ENCODE measurements at places on chromosomes 1 and 21.

DNA sequence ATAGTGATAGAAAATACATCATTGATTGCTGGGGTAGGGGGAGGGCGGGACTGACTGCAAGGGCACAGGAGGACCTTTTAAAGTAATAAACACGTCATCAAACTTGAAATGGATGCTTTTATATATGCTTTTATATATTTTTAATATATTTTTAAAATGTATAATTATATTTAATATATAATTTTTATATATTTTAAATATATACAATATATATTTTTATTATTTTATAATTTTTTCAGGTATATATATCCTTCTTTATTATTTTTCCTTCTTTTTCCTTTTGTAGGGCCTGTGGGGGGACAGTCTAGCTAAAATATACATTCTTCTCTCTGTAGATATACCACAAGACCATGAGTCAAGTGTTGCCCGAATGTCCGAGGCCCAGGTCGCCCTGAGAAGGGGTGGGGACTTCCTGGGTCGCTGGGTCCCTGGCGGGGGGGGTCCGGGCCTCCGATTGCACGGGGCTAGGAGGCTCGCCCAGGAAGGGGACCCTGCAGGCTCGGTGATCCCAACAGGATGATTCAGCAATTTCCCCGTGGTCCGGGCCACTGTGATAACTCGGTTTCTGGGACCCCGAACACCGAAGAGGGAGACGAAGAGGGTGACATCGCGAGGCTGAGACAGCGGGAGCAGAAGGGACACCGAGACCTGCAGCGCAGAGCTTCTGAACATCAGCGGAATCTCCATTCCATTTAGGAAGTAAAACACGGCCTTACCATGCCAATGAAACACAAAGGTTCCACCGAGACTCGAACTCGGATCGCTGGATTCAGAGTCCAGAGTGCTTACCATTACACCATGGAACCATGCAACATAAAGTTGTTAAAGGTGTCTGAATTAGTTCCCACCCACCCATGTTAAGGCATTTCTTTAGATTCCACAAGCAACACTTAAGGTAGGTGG lies 112.5 kb upstream of the NBPF11 start:
- DNase-seq, result no peak

DNA sequence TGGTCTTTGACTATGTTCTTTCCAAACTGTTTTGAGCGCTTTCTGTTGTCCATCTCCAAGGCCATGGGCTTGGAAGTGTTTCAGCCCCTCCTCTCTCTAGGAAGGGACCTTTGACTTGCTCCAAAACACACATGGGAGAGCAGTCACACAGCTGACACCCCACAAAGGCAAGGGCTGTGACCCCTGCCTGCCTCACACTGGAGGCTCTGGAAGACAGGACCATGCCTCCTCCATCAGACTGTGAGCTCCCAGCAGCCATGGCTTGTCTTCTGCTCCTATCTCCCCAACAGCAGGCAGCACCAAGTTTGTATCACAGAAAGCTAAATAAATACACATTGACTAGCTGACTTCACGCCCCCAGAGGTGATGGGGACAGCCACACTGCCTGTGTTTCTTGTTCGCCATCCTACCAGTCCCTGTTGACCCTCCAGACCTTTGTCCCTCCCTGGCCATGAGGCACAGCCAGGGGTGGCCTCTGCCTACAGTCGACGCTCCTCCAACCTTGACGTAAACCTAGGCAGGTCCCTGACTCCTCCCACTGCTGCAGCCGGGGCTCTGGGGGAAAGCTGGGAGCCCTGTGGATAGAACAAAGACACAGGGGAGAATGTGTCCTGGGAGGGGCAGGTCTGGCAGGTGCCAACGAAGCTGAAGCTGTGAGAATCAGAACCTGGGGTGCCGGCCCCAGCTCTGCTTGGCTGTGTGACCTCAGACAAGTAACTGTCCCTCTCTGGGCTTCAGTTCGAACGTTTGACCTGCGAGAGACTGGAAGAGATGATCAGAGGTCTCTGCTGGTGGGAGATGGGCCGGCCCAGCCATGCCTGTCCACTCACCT lies 4.8 kb downstream of the PLA2G2F start:
- no peak for DNase-seq

DNA sequence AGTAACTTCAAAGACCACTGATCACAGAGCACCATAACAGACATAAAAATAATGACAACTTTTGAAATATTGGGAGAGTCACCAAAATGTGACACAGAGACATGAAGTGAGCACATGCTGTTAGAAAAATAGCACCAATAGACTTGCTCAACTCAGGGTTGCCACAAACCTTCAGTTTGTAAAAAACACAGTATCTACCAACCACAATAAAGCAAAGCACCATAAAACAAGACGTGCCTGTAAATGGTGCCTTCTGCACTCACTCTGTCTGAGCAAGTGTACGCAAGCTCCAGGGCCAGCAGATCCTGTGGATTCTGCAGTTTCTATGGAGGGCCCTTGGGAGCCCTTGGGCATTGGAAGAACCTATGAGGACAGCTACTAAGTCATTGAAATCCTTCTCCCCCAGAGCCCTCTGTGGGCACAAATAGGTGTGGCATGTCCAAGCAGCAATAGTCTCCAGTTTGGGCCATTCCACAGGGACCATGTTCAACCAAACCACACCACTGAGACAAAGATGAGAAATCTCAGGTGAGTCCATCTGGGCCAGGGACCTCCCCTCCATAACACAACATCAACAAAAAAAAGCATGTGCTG lies 116.9 kb upstream of the RAB4A start:
- DNase-seq, result no peak

DNA sequence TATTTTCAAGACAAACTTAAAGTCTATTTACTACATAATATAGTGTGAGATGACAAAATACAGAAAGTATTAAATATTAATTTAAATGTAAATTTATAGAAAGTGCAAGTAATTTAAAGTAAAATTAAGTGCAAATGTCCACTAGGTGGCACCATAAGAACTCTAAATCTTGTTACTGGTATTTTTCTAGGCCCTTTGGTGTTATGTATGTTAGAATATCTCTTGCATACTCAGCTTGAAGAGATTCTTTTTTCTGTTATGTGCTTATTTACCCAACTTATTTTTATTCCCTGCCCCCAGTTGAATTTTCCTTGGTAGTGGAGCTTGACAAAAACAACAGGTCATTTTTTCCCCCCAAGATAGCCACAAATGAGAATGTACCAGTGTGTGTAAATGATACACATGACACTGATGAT lies 71.5 kb downstream of the RPS6KC1 start:
- no peak for DNase-seq

GRCh38 chr1:173920861-173921260 lies 3.7 kb upstream of the SERPINC1 start:
- DNase-seq, result no peak

GRCh38 chr1:101194746-101195145 lies 42.1 kb upstream of the S1PR1 start:
- DNase-seq, result no peak

DNA sequence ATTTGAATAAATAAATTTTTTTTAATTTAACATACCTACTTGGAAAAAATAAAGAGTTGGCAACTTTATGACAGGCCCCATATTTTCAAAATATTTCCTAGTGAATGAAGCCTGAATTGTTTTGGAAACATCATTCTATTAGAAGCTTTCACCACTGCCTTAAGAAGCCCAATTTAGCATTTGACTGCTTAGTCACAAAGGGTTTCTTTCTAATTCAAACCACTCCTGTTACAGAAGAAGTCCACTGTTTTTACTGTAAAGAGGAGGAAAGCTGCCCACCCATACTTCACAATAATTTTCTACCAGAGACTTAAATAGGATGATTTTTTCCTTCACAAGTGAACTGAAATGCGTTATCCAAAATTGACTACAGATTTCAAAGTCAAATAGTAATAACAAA lies 534.6 kb upstream of the PTBP2 start:
- DNase-seq, result no peak

DNA sequence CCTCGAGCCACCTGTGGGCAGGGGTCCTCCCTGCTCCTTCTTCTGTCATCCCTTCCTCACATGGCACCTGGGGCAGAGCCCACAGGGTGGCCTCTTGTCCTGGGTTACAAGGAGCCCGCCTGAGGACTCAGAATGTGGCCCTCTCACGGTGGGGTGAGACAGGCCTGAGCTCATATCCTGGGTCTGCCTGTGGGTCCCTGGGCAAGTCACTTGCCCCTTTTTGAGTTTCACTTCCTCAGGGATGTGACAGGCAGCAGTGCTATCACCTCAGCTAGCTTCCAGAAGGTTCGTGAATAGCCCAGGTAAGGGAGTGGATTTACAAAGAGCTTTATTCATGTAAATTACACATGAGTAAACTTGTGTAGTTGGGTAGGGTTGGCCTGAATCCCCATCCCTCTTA lies 33.5 kb downstream of the HTR6 start:
- no peak for DNase-seq

DNA sequence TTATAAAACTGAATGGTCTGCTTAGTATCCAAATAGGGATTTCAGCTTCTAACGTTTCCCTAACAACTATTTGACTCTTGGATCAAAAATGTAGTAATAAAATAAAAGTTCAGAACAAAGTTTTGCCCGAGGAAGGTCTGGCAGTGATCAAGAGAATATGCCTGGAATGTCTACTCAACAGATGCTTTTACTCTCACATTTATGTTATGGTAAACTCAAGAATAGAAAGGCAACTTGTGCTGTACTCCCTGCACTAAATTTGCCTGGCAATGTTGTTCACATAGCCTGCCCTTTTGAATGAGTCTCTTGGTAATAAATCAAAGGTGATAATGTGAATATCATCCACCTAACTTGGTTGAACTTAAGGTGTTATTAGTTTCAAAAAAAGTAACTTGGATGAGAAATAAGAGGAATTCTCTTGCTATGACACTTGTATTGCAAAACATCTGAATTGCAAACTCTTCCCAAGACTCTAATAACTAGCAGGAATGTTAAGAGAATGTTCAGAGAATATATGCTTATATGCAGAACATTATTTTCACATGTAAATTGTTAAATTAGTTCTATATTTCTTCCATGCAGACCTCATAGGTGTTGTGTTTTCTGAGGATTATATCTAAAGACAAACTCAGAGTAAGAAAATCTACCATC lies 215.8 kb downstream of the COL24A1 start:
- no peak for DNase-seq

DNA sequence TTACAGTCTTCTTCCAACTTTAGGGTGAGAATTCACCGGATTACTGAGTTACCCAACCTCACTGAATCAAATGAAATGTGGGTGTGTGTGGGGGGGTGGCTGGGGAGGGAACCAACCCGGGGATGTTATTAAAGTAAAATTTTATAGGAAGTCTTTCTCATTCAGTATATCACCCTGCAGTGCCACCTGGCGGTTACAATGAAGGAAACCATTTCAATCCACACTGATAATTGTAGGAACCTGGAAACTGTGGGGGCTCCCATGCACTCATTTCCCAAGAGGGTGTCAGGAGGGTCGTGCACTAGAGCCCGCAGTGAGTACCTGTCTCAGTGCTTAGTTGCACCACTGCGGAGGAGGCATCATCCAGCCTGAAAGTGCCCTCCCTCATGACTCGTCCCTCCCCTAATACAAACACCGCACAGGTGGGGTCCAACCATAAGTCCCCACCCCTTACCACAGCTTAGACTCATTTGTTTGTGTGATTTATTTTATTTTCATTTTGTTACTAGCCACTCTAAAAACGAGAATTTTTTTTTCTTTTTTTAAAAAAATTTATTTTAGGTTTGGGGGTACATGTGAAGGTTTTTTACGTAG lies 29.1 kb upstream of the IGSF5 start:
- DNase-seq, result peak; percentile 7

DNA sequence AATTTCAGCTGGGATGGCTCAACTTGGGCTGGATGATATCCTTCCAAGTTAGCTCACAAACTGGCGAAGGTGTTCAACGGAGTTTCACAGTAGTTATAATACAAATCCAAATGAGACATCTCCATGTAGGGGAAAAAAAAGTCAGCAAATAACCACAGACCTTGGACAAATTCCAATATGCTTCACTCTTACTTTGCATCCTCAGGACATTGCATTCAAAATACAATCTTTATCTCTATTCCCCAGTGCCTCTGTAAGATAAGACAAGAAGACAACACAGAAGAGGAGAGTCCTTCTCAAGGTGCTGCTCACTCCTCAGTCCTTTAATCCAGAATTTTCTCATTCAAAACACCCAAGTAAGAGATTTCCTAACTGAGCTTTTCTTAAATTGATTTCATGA lies 1797.7 kb downstream of the MRPL39 start:
- DNase-seq, result no peak

GRCh38 chr1:91022518-91022929 lies 689 bp upstream of the ZNF644 start:
- no peak for DNase-seq

- no peak for DNase-seq
These were observed 139.1 kb upstream of the FMN2 start for GRCh38 chr1:239952348-239953308.

- peak; percentile 22 for DNase-seq
These were observed 3.0 kb upstream of the RGS2 start for GRCh38 chr1:192805832-192806323.

DNA sequence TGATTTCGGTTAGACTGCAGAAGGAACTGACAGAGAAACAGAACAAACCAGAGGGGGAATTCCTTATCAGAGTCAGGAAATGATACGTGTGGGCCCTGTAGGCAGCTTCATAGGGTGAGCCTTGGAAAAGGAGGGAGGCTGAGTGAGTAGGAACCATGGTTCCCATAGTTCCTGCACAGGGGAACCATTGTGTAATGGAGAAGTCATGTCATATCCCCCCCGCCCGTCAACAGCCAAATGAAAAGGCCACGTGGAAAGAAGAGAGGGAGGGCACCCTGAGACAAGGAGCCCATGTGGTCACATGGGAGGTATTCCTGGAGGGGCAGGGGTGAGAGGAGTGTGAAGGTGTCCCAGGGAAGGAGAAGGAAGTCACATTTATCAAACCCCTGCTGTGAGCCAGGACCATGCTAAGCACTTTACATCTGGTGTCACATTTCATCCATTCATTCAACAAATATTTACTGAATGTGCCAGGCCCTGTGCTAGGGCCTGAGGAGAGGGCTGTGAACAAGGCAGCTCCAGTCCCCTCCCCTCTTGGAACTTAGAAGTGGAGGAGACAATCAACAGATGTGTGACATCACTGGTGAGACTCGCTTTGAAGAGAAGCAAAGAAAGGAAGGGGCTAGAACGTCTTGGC lies 15.7 kb upstream of the FGR start:
- no peak for DNase-seq

DNA sequence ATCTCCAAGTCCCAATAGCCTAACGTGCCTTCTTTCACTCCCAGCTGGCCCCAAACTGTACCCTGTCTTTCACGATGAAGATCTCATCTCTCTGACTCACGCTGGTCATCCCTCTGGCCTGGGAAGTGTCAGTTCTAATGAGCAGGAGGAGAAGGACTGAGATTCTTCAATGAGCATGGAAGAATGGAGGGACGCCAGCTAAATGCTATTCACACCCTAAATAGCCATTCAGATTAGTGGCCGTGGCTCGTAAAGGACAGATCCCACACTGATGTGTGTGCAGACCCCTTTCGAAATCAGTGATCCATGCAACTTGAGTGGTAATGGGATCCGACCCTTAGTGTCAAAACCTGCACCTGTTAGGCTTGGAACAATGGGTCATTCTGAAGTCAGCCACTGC lies 75.9 kb upstream of the SMYD2 start:
- DNase-seq, result no peak

- DNase-seq, result no peak
These were observed 716 bp upstream of the HPDL start for GRCh38 chr1:45325851-45326506.

GRCh38 chr1:53525595-53525994 lies 66.4 kb downstream of the DMRTB1 start:
- no peak for DNase-seq

- no peak for DNase-seq
These were observed 57.3 kb downstream of the ZNF644 start for GRCh38 chr1:90964444-90965035.

- no peak for DNase-seq
These were observed 35.8 kb downstream of the FMO3 start for GRCh38 chr1:171126504-171126903.

- no peak for DNase-seq
These were observed 15.9 kb downstream of the RNU5D-1 start for GRCh38 chr1:44714944-44715571.
